Transverse colon (tissue), 4 donors: ENCODE measurements at places on chromosomes 2 and 18. TPM values are rescaled to one million over a fixed set of nuclear protein-coding genes. Genes with fewer than 3 reads are reported as not detected.

Gene POTEC
- total RNA-seq, result under 0.01 TPM

Gene NLRC4
- 0.20 TPM for total RNA-seq

Gene ACVR1
- 13.1 TPM for total RNA-seq

Gene IL1A
- total RNA-seq, result not detected

Gene DSC3
- total RNA-seq, result 0.16 TPM

Gene MYOM1
- total RNA-seq, result 8.3 TPM

Gene PKDCC
- total RNA-seq, result 63.7 TPM

Gene MTX2
- 33.3 TPM for total RNA-seq

Gene KCTD1
- total RNA-seq, result 13.5 TPM

Gene PFN4
- total RNA-seq, result not detected

DNA sequence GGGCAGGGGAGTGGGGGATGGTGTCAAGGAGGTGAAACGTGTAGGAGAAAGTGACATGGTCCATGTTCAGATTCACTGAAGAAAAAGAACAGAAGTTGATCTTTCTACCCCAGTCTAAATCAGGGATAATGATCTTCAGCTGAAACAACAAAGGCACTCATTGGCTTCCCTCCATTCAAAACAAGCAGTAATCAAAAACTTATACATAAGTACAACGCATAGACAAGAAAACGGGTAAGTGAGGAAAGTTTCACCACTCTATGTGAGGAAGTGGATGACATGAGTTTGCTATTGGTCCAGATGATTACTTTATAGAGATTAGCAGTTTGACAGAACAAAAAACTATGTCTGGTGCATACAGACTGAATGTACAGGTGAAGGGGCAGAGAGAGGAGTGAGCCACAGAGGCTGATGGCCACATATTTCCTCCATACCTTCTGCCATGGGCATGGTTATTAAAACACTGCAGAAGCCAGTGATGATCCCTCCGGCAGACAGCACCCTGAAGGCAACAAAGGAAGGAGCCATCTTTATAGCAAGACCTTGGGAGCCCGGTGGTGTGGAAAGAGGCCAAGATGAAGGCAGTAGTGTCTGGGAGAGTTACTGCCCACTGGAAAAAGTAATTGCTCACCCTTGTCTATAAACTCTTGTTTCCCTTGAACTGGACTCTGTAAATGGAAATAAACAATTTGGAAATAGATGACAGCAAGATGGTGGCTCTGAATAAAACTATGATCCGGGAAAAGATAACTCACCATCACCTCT lies 57.7 kb downstream of the SLC25A12 start:
- no peak for DNase-seq

GRCh38 chr18:64337018-64337417 lies 188.1 kb upstream of the LINC00305 start:
- no peak for DNase-seq

- no peak for DNase-seq
These were observed 6.6 kb downstream of the DSG3 start for GRCh38 chr18:31454066-31454708.

DNA sequence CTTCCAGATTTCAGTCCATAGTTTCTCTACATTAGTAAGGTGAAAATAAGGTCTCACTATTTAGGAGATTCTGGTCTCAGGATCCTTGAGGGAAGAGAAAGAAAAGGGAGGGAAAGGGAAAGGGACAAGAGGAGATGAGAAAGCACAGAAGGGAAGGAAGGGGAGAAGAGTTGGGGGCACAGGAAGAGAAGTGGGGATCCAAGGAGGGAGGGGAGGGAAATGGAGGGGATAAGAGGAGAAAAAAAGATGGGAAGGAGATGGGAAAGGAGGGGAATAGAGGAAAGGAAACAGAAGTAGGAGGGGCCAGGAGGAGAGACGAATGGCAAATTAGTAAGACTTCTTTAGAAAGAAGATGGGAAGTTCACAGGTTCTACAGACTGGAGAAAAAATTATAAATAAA lies 39.2 kb upstream of the SPTBN1 start:
- DNase-seq, result no peak

- no peak for DNase-seq
These were observed 100.0 kb downstream of the WDSUB1 start for GRCh38 chr2:159186462-159186861.

- no peak for DNase-seq
These were observed 16.3 kb upstream of the GAL3ST2 start for GRCh38 chr2:241760301-241760771.

- DNase-seq, result no peak
These were observed 189.3 kb downstream of the HDAC4 start for GRCh38 chr2:239211396-239212094.

- DNase-seq, result no peak
These were observed 82.2 kb downstream of the PLB1 start for GRCh38 chr2:28577791-28578680.

DNA sequence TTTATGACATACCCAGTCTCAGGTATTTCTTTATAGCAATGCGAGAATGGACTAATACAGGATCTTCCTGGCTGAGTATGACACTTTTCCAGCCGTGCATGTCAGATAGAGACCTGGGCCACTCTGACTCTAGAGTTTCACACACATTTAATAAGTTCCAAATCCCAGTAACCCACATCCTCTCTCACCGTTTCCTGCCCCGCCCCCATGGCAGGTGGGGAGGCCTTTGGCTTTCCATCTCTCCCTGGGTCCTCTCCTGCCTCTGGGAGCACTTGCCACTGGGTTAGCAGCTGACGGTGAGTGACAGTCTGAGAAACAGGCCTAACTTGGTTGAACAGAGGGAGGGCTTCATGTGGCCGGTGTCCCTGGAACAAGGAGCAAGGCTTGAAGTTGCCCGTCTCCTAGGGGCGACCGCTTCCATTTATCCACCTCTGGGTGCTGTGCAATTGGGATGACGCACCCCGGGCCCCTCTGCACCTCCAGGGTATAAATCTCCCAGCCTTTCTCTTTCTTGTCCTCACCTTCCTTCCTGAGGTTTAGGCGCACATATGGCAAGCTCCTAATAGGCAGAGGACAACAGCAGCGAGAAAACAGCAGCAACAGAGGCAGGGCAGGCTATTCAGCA lies 152.7 kb upstream of the HDAC4 start:
- no peak for DNase-seq

- DNase-seq, result no peak
These were observed 112.3 kb downstream of the TNS1 start for GRCh38 chr2:217890445-217890844.

DNA sequence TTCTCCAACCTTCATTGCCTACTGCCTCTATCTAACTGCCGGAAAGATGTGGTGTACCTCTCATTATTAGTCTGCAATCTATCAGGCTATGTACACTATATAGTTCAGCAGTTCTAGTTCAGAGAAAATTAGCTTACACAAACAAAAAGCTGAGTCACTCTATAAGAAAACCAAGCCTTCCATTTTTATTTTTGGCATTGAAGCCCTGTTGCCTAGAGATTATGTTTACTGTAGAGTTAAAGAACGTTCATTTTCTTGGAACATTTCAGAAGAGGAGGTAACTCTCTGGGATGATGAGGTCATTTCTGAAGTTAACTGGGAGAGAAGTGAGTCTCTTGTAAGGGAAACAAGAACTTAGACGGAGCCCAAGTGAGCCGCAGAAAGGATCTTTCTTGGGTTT lies 133.5 kb downstream of the FAM124B start:
- DNase-seq, result no peak

- DNase-seq, result no peak
These were observed 13.3 kb upstream of the ATP8B1 start for GRCh38 chr18:57816208-57816954.

- no peak for DNase-seq
These were observed 1169.4 kb upstream of the ZEB2 start for GRCh38 chr2:145689277-145689676.

DNA sequence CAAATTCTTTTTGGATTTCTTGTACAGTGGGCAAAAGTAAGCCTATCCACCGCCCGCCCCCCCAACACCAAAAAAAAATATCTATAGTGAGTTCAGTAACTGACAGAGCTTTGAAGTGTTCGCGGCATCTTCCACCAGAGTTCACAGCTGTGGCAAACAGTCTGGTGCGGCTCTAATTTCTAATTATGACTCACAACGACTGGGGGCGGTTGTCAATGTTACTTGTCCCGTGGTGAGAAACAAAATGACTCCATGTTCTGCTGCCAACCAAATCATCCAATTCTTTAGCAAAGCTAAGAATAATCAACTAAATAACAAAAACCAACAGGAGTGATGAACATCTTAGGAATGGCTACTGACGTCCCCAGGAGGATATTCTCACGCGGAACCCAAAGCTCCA lies 392.5 kb upstream of the SALL3 start:
- no peak for DNase-seq

DNA sequence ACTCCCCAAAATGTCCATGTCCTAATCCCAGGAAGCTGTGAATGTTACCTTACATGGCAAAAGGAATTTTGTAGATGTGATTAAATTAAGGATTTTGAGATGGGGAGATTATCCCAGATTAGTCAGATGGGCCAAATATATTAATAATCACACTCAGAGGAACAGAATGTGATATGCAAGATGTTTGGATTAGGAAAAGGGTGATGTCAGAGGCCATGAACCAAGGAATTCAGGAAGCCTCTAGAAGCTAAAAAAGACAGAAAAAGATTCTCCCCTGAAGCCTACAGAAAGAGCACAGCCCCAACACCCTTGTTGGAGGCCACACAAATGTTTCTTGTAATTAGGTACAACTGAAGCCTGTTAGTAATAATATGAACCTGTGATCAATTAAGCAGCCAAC lies 13.1 kb downstream of the TMEM131 start:
- no peak for DNase-seq

DNA sequence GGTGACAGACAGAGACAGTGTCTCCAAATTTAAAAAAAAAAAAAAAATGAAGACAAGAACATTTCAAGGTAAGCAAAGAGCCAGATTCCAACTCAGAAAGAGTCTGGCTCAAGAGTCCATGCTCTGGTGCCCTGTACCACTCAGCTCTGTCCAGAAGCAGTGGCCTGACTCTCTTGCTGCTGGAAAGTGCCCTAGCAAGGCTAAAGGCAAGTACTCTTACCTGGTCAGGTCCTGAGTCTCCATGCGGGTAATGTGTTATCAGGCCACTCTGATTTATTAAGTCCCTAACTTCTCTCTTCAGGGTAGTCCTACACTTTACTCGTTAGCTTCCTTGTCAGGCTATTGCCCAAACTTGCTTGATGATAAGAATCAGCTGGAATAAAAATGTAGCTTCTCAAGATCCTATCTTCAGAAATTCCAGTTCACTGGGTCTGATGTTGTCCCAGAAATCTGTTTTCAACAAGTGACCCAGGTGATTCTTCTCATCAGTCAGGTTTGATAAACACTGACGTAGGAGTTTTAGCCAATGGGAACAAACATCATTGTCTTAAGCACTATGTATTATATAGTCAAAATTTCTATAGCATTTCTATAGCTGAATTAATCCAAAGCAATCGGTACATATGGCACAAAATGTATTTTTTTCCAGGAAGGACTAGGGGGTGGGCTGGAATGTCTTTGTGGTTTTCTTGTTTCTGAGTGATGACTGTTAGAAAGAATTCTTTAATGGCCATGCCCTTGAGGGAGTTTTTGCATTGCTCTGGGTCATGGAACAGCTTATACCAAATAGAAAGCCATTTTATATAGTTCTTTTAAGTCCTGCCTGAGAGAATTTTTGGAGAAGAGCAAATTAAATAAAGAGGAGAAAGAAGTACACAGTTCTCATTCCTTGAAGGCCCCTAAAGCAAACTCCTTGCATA lies 139.9 kb upstream of the DNMT3A start:
- no peak for DNase-seq

GRCh38 chr2:74083750-74084149 lies 64.0 kb downstream of the BOLA3 start:
- no peak for DNase-seq

DNA sequence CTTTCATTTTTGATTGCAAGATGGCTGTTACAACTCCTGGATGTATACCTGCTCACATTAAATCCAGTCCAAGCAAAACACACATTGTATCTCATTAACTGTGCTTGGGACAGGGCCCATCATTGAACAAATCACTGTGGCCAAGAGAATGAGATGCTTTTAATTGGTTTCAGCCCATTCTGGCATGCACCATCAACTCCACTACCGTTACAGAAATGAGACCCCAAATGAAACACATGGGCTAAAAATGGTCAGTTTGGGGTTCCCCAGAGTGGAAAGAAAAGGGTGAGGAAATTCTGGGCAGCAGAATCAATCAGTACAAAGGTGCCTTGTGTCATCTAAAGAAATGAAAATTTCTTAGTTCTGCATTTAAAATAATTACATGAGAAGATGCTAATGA lies 52.7 kb downstream of the FAM171B start:
- DNase-seq, result no peak

- DNase-seq, result no peak
These were observed 890.4 kb downstream of the TRIB2 start for GRCh38 chr2:13607139-13607538.

GRCh38 chr2:134360745-134361487 lies 107.0 kb downstream of the MGAT5 start:
- DNase-seq, result no peak

DNA sequence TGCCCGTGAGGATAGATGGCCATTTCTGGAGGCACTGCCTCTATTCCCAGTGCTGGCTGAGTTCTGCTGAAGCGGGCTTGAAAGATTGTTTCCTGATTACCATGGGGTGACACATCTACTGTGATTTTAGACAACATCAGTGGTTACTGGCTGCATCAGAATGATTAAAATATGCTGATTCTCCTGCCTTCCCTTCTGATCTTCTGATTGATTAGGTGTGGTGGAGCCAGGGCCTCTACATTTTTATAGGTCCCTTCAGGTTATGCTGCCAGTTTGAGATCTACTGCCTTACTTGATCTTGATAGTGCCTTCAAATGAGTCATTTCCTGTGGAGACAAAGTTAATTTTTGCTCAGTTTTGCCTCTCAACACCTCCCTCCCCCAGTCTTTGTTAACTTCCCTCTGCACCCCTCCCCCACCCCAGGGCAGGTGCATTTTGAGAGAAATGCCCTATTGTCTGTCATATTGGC lies 31.6 kb upstream of the SNORC start:
- peak; percentile 53 for DNase-seq

- DNase-seq, result no peak
These were observed 175.3 kb upstream of the TCF4 start for GRCh38 chr18:55763298-55763697.
